Activated CD4-positive, alpha-beta T cell treated with anti-CD3 and anti-CD28 coated beads, Interleukin-2, amount 50 U/mL, for 24 hours (primary cell): ENCODE measurements at places on chromosomes 11 and 22.

DNA sequence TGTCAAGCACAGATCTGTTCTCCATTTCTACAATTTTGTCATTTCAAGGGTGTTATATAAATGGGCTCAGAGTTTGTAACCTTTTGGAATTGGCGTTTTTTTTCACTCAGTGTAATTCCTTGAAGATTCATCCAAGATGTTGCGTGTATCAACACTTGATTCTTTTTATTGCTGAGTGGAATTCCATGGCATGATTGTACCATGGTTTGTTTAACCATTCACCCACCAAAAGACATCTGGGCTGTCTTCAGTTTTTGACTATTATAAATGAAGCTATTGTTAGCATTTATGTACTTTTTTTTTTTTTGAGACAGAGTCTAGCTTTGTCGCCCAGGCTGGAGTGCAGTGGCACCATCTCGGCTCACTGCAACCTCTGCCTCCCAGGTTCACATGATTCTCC lies 2.9 kb downstream of the OOSP1 start:
- no peak for DNase-seq

DNA sequence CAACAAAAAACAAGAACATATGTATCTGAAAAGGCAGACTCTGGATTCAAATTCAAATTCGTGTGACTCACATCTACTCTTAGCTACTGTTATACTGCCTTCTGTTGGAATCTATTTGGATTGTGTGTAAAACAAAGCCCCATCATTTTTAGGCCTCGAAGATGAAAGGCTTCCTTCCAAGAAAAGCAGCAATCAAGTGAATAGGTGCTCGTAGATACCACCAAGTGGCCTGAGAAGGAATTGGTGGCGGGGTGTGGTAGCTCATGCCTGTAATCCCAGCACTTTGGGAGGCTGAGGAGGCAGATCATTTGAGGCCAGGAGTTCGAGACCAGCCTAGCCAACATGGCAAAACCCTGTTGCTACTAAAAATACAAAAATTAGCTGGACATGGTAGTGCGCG lies 4.2 kb downstream of the GRAMD1B start:
- DNase-seq: no peak

DNA sequence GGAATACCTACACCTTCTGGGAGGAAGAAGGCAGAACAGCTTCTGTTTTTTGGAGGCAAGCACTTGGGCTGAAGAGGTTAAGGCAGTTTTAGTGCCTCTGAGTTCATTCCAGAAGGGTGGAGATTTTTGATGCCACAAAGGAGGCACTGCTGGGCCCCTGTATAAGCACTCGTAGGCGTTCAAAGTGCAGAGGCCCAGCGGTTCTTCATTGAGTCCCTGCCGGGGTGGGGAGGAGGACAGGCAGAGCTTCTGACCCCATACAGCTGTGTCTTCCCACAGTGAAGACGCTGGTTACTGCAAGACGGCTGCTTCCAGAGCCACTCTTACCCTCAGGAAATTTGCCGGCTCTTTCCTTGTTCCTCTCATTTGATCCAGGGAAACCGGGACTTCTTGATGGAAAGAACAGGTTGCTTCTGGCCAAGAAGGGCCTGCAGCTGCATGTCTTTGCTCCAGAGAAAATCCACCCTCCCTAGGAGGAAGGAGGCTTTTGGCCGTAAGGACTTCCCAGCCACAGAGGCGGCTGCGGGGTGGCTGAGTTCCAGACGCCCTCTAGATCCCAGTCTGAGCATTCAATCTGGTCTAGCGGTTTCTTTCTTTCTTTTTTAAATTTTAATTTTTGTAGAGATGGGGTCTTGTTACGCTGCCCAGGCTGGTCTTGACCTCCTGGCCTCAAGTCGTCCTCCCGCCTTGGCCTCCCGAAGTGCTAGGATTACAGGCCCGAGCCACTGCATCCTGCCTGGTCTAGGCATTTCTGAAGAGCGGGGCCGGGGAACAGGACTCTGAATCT lies 9.4 kb downstream of the ADAMTS15 start:
- DNase-seq: no peak

GRCh38 chr22:37905534-37906363 lies at the start of gene MICALL1:
MICALL1 (plus strand) TSS chr22:37906297; CDS start chr22:37906423, 126 bp downstream.
- DNase-seq: no peak

GRCh38 chr22:23533328-23533762 lies 46.7 kb downstream of the IGLL1 start:
- no peak for DNase-seq

DNA sequence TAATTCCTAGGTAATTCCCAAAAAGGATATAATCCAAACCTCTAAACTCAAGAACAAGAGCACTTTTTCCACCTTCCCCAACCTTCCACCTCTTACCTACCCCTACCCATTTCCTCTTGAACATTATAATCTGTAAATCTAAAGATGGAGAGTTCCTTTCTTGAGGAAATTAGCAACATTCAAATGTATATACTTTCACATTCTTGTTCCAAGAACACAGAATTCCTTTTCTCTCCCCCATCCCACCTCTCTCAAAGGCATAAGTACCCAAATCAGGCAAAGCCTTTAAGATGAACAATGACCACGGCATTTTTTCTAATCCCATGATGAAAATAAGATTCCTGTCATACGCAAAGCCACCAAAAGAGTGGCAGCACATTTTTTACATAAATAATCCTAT lies 18.3 kb downstream of the RRAS2 start:
- DNase-seq: no peak

DNA sequence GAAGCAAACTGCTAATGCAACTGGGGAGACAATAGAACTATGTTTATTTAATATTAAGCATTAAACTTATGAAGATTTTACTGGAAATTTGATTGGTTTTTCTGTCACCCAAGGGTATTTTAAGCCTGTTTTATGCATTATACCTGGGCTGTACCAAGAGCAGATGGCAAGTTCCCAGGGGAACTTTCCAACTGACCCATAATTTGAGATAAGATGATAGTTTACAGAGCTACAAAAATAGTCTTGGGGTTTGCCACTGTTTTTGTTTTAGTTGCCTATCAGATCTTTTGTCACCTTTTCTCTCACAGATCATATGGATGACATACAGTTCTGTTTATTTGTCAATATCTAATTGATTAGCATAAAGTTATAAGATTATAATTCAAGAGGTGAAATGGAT lies 43.9 kb downstream of the PDE3B start:
- DNase-seq: no peak

DNA sequence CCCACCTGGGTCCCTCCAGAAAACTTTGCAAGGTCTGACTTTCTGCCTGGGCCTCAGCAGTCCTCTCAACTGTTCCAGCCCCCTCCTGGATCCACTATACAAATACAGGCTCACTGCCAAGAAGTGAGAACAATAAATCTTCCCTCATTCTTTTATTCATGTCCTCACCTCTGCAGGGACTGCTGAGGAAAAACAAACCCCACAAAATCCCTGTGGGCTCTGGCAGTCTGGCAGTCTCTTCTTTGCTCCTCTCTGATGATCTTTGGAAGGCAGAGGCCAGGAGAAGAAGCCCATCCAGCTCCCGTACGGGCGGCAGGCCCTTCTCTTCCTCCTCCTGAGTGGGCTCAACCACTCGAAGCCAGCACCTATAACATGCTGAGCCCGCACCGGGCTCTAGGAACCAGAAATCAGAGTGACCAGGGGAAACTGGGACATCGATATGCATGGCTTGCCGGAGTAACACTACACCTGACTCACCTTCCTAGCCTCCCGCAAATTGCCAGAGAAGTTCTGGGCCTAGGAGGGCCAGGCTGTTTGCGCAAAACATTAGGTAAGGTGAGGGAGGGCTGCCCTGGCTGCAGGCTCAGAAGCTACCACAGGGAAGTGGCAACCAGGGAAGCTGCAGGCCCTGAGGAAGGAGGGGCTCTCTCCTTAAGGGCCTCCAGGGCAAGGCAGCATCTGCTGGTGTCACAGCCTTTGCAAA lies 24.2 kb downstream of the TMPRSS5 start:
- no peak for DNase-seq

DNA sequence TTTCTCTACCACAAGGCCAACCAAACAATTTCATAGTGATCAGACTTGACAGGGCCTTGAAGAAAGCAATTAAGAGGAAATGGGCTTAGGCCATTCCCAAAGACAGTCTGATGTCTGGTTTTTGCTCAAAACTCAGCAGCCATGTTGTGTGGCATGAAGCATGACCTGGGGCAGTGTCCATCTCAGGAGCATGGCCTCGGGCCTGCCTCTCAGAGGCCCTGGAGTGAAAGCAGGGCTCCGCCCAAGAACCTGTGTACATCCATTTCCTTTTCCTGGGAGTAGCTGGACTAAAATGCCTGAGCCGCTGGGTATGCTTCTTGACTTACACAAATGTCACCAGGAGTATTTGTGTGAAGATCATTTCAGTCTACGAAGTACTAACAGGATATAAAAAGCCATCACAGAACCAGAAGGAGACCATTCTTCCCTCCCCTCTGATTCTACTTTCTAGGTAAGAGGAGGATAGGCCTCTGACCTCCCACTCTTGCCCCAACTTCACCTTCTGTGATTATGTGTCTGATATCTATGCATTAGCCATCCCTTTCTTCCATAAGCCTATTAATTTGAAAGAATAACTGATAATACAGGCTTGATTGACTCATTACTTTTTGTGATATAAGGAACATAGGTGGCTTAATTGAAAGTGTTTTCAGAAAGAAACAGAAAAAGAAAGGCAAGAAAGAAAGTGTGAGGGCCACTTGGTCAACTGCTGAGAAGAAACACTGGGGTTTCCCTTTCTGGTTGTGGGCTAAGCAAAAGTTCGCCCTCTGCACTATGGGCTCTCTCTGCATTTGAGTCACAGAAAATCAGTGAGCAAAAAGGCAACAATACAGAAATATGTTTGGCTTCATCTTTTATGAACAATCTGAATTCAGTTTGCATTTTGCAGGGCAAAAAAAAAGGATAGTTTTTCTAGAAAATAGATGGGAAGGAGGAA lies 188.6 kb upstream of the MTMR2 start:
- no peak for DNase-seq

- no peak for DNase-seq
These were observed 24.7 kb downstream of the ALG9 start for GRCh38 chr11:111846636-111847035.

DNA sequence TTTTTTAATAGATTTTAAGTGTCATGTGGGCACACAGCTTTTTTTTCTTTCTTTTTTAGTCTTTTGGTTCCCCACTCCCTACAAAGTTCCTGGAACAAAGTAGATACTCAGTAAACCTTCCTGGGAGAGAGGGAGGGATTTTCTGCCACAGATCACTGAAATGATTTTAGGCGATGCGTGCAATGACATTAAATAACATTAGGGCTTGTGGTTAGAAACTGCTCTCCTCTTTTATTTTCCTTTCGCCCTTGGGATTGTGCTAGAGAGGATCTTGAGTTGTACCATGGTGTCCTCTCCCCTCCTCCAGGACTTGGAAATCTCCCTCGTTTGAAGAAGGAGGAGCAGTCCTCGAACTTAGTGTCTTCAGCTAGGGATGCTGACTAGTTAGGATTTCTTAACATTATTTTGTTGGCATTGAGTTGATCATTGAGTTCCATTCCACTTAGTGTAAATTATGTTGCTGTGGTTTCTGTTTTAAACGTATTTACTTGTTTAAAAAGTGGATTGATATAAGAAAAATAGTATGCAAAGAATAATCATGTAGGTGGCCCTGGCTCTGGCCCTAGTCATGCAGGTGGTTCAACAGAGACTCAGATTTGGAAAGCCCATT lies 88.4 kb downstream of the TRAF6 start:
- no peak for DNase-seq

DNA sequence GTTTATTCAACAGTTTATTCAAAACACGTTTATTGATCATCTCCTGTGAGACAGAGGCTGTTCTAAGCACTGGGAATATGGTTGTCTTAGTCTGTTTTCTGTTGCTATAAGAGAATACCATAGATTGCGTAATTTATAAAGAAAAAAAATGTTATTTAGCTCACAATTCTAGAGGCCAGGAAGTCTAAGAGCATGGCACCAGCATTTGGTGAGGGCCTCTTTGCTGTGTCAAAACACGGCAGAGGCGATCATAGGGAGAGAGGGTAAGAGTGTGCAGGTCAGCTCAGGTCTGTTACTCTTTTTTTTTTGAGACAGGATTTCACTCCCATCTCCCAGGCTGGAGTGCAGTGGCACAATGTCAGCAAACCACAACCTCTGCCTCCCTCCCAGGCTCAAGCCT lies 5.2 kb upstream of the IL17RA start:
- no peak for DNase-seq

GRCh38 chr11:110778343-110778742 lies 66.1 kb upstream of the ARHGAP20 start:
- DNase-seq: no peak

GRCh38 chr11:34086554-34087283 lies 18.7 kb upstream of the NAT10 start:
- DNase-seq: no peak

- DNase-seq: no peak
These were observed 20.6 kb downstream of the TSPAN18 start for GRCh38 chr11:44747316-44747715.

DNA sequence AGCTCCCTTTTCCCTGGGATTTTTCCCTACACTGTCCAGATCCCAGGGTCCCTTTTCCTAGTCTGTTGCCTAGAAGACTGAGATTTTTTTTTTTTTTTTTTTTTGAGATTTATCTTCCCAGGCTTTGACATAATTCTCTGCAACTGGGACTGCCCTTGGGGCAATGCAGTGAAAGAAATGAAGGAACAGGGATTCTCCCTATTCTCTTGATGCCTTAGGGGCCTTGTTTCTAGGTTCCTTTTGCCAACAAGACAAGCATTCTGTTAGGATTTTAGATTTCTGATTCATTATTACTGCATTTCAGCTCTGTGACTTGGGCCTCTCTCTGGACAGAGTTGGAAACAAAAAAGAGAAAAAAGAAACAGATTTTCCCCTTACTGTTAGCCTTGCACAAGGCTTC lies 47.3 kb downstream of the QSER1 start:
- no peak for DNase-seq
